ENCODE measurements at places on chromosomes 1 and 21. TPM values are rescaled to one million over a fixed set of nuclear protein-coding genes. Genes with fewer than 3 reads are reported as not detected.

- no peak for DNase-seq
Measured at GRCh38 chr1:77447669-77448068, 165.8 kb downstream of the AK5 start.

- DNase-seq = no peak
Measured at GRCh38 chr1:55309786-55310504, 94.8 kb upstream of the USP24 start.

DNA sequence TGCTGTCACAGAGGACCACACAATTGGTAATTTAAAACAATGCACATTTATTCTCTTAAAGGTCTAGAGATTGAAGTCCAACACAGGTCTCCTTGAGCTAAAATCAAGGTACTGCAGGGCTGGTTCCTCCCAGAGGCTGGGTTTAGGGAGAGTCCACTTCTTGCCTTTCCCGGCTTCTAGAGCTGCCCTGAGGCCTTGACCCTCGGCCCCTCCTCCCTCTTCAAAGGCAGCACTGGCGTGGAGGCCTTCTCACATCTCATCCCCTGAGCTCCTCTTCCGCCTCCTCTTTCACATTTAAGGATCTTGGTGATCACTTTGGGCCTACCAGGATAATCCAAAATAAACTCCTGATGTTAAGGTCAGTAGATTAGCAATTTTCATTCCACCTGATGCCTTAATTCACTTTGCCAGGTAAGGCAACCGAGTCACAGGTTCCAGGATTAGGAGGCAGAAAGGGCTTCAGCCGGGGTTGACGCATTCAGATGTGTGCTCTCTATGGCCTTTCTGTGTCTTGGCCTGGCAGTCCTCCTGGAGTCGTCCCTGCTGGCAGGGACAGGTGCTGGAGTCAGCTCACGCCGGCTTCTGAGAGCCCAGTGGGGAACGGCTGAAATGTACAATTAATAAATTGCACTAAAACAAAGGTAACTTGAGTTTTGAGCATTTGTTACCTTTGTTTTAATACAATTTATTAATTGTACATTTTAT lies 61.2 kb upstream of the ABCG1 start:
- DNase-seq = no peak

Gene CELA2B
- total RNA-seq = not detected

Measured in CD4-positive, alpha-beta T cell (primary cell).